D341Med (cell line): ENCODE measurements at places on chromosomes 3 and 15.

- DNase-seq: no peak
These were observed 658.8 kb downstream of the EDEM1 start for GRCh38 chr3:5846261-5846660.

DNA sequence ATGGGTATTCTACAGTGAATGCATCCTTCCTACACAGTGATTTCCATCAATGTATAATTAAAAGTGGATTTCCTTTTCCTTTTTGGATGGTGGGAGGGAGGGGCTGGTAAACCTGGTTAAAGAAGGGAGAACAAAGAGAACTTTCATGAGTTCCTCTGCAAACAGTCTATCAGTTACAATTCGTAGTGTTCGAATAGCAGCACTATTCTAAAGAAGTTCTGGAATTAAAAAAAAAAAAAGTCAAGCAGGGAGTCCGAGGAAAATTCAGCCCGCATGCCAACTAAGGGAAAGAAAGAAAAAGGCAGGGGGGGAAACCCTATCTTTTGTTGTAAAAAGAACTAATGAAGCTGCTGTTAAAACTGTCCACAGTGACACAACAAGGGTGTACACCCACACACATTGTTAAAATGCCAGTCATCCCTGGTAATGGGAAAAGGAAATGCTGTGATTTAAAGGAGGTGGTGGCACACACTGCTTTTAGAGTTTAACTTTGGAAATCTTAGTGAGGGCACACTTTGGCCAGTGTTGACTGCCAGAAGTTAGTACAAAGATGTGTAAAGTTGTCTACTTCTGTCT, 521.2 kb downstream of the ZIC1 start:
- DNase-seq: no peak

DNA sequence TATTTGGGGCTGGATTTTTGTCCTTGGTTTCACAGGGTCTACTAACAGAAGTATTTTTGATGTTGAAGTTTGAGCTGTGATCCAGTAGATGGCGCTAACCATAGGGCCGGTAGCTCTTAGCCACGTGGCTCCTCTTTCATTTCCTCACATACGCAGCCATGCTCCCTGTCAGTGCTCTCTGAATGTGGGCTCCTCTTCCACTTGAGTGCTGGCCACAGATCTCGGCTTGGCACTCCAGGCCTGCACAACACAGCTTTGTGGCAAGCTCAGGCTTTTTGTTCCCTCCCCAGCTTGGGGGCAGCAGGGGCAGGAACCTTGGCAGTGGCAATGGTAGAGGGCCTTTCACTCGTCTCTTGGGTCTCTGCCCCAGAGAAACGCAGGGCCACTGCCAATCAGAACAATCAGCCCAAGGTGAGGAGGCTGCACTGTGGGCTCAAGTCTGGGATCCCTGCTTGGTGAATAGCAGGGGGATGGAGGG, 18.6 kb upstream of the DNAAF4 start:
- peak; percentile 79 for DNase-seq

DNA sequence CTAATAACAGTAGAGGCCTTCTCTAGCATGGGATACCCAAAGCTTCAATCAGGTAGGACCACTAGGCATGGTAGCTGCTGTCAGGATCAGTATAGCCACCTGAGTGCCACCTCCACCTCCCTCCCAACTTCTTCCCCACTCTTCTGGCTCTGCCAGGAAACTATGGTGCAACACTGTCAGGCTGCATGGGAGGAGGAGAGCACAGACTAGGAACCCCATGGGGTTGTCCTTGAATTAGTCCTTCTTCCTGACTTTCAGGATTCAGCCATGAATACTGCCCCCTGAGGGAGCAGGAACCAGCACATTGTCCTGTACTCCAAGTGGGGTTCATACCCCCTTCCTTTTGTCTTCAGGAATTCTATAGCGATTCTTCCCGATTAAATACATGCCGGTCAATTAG, 340.8 kb upstream of the ONECUT1 start:
- DNase-seq: no peak

- no peak for DNase-seq
These were observed 571.8 kb downstream of the FOXP1 start for GRCh38 chr3:71011565-71012287.

- DNase-seq: no peak
These were observed 7.7 kb upstream of the RFTN1 start for GRCh38 chr3:16520970-16521881.

DNA sequence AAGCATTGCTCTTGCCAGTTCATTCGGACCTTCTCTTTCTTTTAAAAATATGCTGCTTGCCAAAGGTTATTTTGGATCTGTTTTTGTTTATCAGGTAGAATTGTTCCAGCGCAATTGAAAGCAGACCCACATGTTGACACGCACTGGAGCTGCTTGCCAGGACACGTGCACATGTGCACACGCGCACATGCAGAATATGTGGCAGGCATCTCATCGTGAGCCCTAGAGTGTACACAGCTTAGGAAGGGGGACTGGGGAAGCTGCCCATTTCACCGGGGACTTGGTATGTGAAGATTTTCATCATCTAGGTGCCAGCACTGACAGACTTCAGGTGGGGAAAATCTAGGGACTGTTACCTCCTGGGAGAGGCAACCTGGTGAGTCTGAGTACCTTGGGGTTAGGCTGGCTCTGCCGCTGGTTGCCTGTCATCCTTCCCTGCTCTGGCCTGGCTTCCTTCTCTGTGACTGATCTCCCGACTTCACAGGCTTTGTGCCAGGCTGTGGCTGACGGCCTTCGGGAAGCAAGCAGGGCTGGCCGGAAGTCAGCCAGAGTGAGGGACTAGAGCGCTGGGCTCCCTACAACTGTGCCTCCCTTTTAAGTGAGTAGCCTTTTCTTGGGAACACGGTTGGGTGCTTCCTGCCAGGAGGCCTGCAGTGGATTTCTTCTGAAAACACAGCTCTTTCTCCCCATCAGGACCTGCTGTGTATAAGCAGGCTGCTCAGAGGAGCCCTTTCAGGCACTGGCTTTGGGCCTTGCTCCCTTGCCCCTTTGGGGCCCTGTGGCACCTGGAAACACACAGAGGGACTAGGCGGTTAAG, 129.3 kb downstream of the EEFSEC start:
- peak; percentile 8 for DNase-seq

GRCh38 chr3:141413391-141413790, 45.1 kb downstream of the ZBTB38 start:
- DNase-seq: no peak

DNA sequence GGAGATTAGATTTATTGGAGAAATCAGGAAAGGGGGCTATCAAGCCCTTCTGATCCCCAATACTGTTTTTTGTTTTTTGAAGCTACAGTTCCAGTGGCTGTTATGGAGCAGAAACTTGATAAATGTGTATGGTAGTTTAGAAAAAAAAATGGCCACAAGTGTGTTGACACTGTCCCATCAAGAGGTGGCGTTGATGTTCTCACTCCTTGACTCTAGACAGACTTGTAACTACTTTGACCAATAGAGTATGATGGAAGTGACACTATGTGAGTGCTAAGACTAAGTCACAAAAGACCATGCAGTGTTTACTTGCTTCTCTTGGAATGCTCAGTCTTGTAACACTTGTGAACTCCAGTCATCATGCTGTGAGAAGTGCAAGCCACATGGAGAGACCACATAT, 356.7 kb downstream of the PDCD6IP start:
- no peak for DNase-seq

- DNase-seq: no peak
These were observed 407.2 kb upstream of the TPRG1 start for GRCh38 chr3:188764609-188765008.

DNA sequence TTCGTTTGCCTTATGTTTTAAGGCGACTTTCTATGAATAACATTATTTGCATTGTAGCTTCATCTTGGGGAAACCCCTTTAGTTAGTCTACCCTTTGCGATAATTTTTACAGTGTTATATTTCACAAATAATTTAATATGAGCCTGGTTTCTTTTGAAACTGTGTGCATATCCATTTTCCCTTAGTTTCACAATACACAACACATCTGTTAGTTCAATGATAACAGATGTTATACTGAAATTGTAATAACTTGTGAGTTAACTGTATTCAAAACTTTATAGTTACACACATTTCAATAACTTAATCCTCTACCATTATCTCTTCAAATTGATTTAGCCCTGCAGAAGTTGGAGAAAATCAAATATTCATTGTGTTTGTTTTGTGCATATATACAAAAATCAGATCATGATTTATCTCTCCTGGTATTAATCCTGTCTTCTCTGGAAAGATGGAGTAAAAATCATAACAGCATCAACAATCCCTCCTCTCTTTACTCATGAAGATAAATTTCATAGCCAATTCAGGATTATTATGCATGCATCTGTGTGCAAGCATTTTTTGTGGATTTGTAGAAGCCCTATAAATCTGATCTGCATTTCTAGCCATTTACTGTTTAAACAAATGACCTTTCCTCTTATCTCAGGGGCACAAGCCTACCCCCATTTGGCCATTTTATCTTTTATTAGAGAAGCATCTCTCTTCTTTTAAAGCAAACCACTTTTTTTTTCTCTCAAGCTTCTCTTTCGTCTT, 304.0 kb downstream of the VPS13C start:
- no peak for DNase-seq

DNA sequence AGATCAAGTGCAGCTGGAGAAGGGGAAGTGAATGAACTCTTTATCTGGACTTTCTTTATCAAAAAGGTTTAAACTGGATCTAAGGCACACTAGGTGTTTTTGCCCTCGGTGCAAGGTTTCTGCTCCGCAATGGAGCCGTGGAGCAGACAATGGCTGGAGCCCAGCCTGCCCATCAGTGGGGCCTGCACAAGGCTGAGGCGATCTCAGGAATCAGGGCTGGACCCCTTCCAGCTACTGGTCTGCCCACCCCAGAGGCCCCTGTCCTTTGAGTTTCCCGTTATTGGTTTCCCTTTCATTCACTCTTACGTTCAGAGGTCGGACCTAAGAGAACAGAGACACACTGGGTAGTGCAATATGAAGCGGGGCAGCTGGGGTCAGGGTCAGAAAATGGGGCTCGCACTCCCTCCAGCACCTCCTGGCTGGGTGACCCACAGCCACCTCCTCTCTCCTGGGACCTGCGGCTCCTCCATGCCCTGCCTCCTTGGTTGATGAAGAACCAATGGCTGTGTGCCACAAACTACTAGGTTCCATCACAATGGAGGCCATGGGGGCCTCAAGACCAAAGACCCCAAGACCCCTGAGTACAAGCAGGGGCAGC, 164.6 kb downstream of the CHSY1 start:
- DNase-seq: no peak

DNA sequence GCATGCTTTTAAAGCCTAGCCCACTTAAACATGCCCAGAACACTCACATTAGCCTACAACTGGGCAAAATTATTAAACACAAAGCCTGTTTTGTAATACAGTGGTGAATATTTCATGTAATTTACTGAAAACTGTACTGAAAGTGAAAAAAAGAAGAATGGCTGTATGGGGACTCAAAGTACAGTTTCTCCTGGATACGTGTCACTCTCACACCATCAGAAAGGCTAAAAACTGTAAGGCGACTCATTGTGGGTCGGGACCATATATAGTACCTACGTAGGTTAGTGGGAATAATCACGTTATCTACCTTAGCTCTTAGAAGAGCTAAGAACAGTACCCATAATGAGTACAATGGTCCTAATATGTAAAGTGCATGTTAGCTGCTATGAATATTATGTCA, 80.2 kb upstream of the SPATA12 start:
- no peak for DNase-seq

GRCh38 chr3:104206925-104207324, 1159.8 kb upstream of the ALCAM start:
- no peak for DNase-seq

GRCh38 chr15:98930576-98930975, 77.0 kb downstream of the PGPEP1L start:
- no peak for DNase-seq

GRCh38 chr3:33807191-33807590, 8.8 kb downstream of the PDCD6IP start:
- no peak for DNase-seq

DNA sequence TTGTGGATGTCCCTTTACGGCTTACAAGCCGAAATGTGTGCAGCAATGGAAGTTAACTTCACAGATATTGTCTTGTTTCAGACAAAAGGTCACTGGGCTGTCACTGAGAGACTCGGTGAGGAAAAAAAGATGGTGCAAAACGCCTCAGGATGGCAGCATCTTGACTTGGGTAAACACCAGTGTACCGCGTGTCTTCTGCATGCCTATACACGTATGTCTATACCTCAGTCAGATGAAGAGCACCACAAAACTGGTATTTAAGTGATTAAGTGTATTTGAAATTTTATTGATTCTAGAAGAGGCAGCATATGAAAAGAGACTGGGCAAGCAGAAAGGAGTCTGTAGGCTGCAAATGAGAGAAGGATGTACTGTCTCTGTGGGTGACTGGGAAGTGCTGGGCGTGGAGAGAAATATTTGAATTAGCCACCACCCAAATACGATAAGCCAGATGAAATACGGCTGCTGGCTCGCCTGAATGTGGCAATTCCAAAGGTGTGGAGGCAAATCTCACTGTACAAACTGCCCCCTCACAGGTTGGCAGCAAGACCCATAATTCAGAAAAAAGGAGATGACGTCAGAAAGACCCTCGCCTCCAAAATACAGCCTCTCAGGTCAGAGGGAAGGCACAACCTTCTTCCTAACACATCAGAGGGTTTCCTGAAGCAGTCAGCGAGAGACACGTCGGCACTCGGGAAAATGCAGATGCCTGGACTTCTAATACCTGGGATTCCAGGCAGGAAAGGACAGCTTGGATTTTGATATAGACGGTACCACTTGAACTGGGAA, 53.4 kb upstream of the NEO1 start:
- no peak for DNase-seq

DNA sequence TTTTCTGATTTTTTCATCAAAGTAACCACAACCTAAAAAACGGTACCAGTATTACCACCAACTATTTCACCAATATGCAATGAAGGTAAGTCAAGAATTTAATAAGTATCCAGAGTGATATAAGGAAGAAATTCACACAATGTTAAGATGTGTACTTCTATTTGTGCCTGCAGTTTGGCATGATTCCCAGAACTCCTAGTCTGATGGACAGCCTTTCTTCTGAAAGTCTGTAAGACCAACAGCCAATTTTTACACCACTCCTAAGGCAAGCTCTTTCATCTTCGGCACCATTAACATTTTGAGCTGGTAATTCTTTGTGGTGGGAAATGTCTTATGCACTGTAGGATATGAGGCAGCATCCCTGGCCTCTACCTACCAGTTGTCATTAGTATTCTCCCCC, 108.3 kb downstream of the VPS13C start:
- DNase-seq: no peak

DNA sequence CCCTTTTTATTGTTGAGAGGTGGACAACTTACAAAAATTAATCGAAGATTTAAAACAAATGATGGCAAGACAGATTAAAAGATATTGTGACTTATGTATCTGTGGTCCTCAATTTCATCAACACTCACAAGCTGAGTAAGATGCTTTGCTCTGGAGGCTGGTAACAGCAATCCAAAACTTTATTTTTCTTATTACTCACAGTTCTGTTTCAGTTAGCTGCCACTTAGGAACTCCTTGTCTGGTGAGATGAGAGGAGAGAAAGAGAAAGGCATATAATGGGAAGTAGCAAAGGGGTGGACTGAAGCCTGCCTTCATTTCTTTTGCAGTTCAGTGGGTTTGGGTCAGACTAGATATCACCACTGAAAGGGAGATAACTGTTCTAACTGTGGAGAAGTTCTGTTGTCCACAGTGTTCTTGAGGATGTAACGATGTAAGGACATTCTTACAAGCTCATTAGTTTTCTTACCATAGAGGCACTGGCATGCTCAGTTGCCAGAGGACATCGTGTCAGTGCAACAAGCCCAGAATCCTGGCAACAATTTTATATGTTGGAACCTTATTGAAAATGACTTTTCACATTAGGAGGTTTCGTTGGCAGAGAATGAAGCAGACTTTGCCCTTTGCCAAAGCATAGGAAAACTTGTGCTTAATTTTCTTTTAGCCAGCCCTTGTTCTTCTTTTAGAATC, 93.6 kb downstream of the PLCL2 start:
- no peak for DNase-seq
